HFFc6 (cell line): ENCODE measurements at places on chromosomes 5 and 9.

GRCh38 chr5:133708331-133708850 lies 96.0 kb upstream of the FSTL4 start:
- H3K27me3 ChIP-seq, result peaks cover 12% of the 10 kb centered on the region
- no peak overlapping the region for H3K4me3 ChIP-seq
- no peak for DNase-seq
- no peaks in the 10 kb centered on the region for H3K36me3 ChIP-seq
- no peak overlapping the region for H3K27ac ChIP-seq

DNA sequence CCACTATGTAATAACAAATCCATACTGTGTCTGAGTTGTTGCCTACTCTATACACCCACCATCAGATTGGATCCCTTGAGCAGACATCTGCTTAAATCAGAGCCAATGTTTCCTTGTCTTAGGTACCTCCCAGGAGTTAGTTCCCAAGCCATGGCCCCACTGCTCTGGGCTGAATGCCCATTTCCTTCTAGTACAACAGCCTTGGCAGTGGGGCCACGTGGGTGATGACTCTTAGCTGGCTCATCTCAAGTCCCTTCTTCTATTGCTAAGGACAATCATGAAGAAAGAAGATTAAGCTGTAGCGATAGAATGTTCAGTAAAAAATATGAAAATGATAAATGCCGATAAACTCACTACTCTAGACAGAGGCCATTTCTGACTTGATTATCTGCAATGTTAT lies 16.6 kb downstream of the PTGR1 start:
- no peak overlapping the region for H3K27ac ChIP-seq
- DNase-seq, result peak; percentile 30
- H3K4me1 ChIP-seq, result no peaks in the 10 kb centered on the region
- H3K4me3 ChIP-seq, result no peak overlapping the region

GRCh38 chr9:86096386-86096785 lies 3.0 kb downstream of the GOLM1 start:
- no peak overlapping the region for H3K4me3 ChIP-seq
- peak; percentile 10 for DNase-seq
- H3K36me3 ChIP-seq, result no peaks in the 10 kb centered on the region
- H3K27me3 ChIP-seq, result no peaks in the 10 kb centered on the region; the same call in none of the 2 replicates
- no peak overlapping the region for H3K27ac ChIP-seq

DNA sequence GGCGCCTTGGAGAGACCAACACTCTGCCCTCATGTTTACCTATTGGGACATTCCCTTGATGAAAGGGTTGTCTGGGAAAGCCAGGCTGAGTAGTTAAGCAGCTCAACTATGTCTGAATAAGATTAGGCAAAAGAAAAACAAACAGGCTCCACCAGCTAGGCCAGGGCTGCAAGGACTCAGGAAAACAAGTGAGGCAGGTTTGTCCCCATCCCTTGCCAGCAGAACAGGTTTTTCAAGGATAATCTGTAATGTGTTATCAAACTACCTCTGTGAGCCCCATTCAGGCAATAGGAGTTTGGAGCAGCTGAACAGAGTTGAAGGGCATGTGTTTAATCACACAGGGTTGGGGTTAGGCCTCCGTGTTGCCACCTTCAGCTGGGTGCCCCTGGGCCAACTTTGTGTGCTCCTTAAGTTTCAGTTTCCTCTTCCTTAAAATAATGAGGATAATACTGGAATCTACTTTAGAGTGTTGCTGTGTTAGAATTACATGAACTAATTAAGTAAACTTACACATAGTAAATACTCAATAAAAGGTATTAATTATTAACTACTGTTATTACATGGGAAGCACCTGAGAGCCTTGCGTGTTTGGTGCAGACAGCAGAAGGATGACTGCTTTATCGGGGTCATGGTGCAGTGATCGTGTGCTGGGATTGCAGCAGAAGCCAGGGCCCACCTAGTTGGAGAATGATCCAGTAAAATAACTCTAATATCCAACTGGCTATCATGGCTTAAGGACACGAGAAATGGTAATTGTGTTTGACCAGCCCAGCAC lies 72.1 kb upstream of the ATP10B start:
- H3K4me3 ChIP-seq, result no peak overlapping the region

- peaks cover 16% of the 10 kb centered on the region for H3K36me3 ChIP-seq
- peak overlapping the region; percentile 58 for H3K27ac ChIP-seq
- peak; percentile 68 for DNase-seq
- H3K4me3 ChIP-seq, result peak overlapping the region; percentile 25
- H3K27me3 ChIP-seq, result peaks cover under 1% of the 10 kb centered on the region; the same call in 1 of the 2 replicates
Measured at GRCh38 chr5:78644741-78645300, 3.8 kb downstream of the LHFPL2 start.

- no peak for DNase-seq
- H3K27ac ChIP-seq, result no peak overlapping the region
Measured at GRCh38 chr9:134678206-134678605, 36.6 kb downstream of the COL5A1 start.

GRCh38 chr9:11088821-11089374 lies 476.1 kb upstream of the PTPRD start:
- DNase-seq, result no peak
- H3K36me3 ChIP-seq, result no peaks in the 10 kb centered on the region
- no peak overlapping the region for H3K4me3 ChIP-seq
- H3K27me3 ChIP-seq, result no peaks in the 10 kb centered on the region; the same call in 1 of the 2 replicates

- H3K36me3 ChIP-seq, result no peaks in the 10 kb centered on the region; the same call in 1 of the 2 replicates
- H3K27me3 ChIP-seq, result no peaks in the 10 kb centered on the region; the same call in 1 of the 2 replicates
- no peak for DNase-seq
- no peak overlapping the region for H3K27ac ChIP-seq
Measured at GRCh38 chr9:6915635-6916034, 157.9 kb downstream of the KDM4C start.

DNA sequence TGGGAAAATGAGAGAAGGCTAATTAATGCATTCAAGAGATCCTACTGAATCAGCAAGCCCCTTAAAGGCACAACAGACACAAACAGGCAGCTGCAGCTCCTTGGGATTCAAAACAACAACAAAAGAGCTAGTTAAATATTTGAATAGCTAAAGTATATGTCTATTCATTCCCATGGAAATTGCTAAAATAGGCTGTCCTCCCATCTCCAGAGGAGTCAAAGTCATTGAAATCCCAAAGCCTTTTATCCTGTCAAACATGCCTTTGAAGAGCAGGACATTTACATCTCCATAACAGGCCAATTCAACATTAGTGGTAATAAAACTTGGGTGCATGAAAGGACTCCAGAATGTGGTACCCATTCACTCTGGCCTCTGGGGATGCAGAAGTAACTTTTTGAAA lies 177.4 kb downstream of the NTRK2 start:
- H3K4me3 ChIP-seq, result no peak overlapping the region
- no peak for DNase-seq
- H3K27me3 ChIP-seq, result no peaks in the 10 kb centered on the region; the same call in 1 of the 2 replicates
- no peaks in the 10 kb centered on the region; the same call in 1 of the 2 replicates for H3K4me1 ChIP-seq
- H3K27ac ChIP-seq, result no peak overlapping the region
- H3K36me3 ChIP-seq, result no peaks in the 10 kb centered on the region

- no peaks in the 10 kb centered on the region for H3K27me3 ChIP-seq
- no peaks in the 10 kb centered on the region for H3K4me1 ChIP-seq
- H3K4me3 ChIP-seq, result no peak overlapping the region
- no peak overlapping the region for H3K27ac ChIP-seq
- no peaks in the 10 kb centered on the region for H3K36me3 ChIP-seq
Measured at GRCh38 chr5:109971968-109972367, 282.2 kb downstream of the MAN2A1 start.

GRCh38 chr5:5881294-5881693 lies 458.8 kb downstream of the ICE1 start:
- no peaks in the 10 kb centered on the region for H3K36me3 ChIP-seq
- no peaks in the 10 kb centered on the region for H3K4me1 ChIP-seq
- H3K27me3 ChIP-seq, result peaks cover 2% of the 10 kb centered on the region
- H3K27ac ChIP-seq, result no peak overlapping the region
- no peak overlapping the region for H3K4me3 ChIP-seq
- DNase-seq, result no peak
